T47D (cell line): ENCODE measurements at places on chromosomes 5 and 9.

DNA sequence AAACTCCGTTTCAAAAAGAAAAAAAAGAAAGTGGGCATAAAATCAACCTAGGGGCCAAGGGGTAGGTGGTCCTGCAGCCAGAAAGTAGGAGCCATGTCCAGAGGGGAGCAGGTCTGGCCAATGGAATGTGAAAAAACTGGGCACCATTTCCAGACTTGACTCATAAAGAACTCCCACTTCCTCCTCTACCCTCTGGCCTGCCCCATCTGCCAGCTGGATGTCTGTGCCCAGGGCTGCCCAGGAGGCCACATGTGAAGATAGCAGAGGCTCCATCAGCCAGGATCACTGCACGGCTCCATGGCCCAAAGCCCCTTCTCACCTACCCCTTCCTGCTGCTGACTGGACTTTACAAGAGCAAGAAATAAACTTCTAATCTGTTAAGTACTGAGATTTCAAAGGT, 42.1 kb upstream of the EEIG1 start:
- DNase-seq: peak; percentile 54

DNA sequence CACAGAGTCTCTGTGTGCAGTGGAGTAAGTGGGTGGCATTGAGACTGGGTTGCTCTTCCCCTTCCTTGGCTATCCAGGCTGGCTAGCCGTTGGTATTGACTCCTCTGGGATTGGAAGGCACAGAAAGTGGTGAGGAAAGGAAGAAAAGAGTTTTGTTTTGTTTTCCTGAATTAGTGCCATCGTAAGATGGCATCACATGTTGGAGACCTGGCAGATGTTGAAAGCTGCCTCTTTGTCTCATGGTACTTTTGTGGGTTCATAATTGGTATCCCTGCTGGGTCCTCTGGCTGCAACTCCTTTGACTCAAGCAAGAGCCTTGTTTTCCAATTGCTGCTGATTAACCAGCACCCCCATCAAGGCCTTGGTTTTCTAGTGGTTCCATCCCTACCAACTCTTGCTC, 293.8 kb downstream of the PDE4D start:
- DNase-seq: no peak

DNA sequence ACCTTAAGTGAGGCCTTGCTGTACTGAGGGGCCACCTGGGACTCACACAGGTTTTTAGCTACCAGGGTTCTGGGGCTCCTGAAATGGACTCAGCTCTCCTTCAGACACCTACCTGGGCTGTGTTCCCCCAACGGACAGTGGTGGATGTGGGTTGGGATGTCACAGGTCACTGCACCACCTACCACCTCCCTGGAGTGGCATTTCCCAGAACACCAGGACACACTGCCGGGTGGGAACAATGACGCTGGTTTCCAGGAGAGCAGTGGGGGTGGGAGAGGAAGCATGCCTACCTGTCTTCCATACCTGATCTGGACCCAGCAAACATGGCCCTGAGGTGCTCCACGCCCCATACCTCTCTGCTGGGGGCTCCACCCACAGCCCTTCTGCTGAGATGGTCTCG, 20.9 kb downstream of the ERGIC1 start:
- no peak for DNase-seq

- peak; percentile 45 for DNase-seq
These were observed 29.5 kb downstream of the TTC39B start for GRCh38 chr9:15277400-15278090.

- DNase-seq: no peak
These were observed 27.8 kb upstream of the GDNF start for GRCh38 chr5:37867654-37868053.

DNA sequence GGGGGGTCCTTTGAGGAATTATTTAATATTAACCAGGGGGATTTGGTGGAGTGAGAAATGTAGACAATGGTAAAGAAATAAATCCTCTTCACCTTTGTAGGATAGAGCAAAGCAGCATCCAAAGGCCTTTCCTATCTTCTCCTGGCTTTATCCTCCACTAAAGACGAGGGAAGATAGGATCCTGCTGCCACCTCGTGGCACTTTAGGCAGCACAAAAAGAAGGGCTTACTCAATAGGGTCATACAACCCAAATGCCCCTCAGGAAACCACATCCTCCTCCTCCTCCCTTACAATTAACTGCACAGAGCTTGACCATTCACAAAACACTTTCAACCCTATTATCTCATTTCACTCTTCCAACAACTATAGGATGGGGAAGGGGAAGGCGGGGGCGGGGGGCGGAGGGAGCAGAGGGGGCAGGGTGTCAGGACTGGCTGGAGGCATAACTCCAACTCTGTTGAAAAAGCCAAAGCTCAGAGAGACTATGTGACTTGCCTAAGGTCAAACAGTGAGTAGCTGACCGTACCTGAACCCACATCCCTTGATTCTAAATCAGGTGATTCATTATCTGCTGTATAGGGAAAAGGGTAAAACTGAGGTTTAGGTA, 45.4 kb upstream of the MYOT start:
- DNase-seq: peak; percentile 41

DNA sequence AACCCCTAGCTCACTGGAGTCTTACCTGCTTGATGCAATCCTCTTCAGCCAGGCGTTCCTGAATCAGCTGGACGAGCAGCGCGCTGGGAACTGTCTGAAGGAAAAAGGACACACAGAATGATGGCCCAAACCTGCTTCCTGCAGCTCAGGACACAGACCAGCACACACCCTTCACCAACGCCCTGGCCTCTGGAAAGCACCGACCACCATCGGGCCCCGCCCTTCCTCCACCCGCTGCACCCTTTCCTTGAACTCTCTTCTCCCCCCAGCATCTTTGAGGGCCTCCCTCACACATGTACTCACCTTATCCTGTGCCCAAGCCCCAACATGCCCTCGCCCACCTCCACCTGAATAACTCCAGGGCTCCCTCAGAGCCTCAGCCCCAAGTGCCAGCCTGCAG, 23.3 kb downstream of the AK8 start:
- DNase-seq: no peak

- no peak for DNase-seq
These were observed 5.0 kb downstream of the EBF1 start for GRCh38 chr5:159094745-159095144.

GRCh38 chr9:122392284-122392683, 21.5 kb downstream of the PTGS1 start:
- DNase-seq: no peak

GRCh38 chr5:73214306-73214705, 41.3 kb downstream of the TMEM174 start:
- no peak for DNase-seq

DNA sequence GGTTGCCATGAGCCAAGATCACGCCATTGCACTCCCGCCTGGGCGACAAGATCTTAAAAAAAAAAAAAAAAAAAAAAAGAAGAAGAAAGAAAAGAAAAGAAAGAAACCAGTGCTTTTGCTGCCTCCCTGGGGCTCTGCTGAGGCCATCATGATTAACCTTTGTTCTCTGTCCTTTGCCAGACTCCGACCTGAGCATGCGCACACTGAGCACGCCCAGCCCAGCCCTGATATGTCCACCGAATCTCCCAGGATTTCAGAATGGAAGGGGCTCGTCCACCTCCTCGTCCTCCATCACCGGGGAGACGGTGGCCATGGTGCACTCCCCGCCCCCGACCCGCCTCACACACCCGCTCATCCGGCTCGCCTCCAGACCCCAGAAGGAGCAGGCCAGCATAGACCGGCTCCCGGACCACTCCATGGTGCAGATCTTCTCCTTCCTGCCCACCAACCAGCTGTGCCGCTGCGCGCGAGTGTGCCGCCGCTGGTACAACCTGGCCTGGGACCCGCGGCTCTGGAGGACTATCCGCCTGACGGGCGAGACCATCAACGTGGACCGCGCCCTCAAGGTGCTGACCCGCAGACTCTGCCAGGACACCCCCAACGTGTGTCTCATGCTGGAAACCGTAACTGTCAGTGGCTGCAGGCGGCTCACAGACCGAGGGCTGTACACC, 251.7 kb downstream of the MARCHF11 start:
- DNase-seq: no peak

GRCh38 chr9:11149065-11149464, 536.3 kb upstream of the PTPRD start:
- peak; percentile 7 for DNase-seq

- DNase-seq: no peak
These were observed 168.9 kb downstream of the MUSK start for GRCh38 chr9:110837401-110838005.

GRCh38 chr5:40906351-40906751, 2.9 kb upstream of the C7 start:
- DNase-seq: no peak

- no peak for DNase-seq
These were observed 1.8 kb downstream of the CAVIN4 start for GRCh38 chr9:100579665-100580064.

DNA sequence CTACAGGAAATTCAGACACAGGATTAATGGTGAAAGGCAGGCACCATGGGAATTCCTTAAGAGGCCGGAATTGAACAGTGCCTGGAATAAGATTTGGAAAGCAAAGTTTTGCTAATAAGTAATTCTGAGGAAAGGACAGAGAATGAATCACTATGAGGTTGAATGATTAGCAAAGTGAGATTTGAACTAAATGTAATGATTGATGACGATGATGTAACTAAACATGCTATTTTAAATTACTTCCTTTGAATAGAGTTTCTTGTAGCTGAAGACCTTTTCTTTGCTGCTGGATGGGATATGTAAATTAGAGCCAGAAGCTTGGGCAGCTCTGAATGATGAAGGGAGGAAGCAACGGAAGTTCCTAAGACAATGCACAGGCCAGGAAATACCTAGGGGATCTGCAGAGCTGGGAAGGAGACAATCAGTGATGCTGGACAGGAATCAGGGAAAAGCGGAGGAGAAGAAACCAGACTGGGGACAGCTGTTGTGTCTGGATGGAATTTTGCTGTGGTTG, 482.0 kb downstream of the PSAT1 start:
- no peak for DNase-seq

DNA sequence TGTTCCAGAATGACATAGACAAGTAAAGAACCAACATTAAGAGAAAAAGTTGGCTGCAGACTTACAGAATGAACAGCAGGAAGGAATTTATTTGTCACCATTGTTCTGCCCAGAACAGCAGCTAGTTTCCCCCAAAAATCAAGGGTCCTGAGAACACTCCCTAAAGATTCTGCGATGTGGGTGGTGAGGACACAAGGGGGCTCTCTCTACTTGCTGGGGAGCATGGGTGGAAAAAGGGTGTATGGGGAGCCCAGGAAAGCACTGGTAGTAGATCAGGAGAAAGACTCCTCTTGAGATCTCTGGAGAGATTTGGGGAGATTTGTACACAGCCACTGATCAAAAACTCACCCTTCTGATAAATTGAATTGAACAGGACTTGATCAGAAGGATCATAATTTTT, 316.5 kb downstream of the KCTD16 start:
- DNase-seq: no peak

GRCh38 chr9:134957165-134957944, 39.6 kb upstream of the FCN1 start:
- no peak for DNase-seq

DNA sequence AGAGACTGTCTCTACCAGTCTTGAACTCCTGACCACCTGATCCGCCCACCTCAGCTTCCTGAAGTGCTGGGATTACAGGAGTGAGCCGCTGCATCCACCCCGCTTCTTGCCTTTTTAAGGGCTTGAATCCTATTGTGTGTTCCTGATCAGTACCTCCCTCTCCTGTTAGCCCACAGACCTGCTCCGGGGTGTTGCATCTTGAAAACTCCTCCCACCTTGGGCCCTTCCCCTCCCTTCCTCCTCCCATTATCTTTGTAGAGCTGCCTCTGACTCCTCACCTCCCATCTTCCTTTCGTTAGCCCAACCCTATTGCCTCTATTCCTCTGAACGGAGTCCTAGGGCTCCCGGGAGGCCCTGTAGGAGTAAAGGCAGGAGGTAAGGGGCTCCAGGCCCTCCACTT, 48.5 kb upstream of the NEK6 start:
- DNase-seq: no peak

GRCh38 chr5:58987193-58987592, 404.3 kb downstream of the RAB3C start:
- DNase-seq: no peak

GRCh38 chr5:56191656-56192055, 41.5 kb downstream of the ANKRD55 start:
- DNase-seq: no peak

GRCh38 chr5:42483472-42484154, 60.4 kb downstream of the GHR start:
- DNase-seq: peak; percentile 76

GRCh38 chr5:116529615-116530014, 45.0 kb downstream of the SEMA6A start:
- DNase-seq: no peak

DNA sequence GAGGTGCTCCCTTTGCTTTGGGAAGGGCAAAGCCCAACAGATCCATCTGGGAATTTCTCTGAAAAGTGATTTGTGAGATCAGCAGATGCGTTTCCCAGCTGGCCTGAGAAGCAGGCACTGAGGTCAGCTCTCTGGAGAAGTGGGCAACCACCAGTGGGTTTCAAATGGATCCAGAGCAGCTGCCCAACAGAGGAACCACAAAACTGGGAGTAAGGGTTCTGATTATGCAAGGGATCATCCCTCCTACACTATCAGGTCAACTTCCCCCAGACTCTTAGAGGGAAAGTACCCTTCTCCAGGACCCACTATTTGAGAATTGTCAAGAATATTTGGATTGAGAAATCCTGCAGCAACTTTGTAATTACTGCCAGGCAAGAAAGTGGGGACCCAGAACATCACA, 21.7 kb downstream of the CCL28 start:
- no peak for DNase-seq

DNA sequence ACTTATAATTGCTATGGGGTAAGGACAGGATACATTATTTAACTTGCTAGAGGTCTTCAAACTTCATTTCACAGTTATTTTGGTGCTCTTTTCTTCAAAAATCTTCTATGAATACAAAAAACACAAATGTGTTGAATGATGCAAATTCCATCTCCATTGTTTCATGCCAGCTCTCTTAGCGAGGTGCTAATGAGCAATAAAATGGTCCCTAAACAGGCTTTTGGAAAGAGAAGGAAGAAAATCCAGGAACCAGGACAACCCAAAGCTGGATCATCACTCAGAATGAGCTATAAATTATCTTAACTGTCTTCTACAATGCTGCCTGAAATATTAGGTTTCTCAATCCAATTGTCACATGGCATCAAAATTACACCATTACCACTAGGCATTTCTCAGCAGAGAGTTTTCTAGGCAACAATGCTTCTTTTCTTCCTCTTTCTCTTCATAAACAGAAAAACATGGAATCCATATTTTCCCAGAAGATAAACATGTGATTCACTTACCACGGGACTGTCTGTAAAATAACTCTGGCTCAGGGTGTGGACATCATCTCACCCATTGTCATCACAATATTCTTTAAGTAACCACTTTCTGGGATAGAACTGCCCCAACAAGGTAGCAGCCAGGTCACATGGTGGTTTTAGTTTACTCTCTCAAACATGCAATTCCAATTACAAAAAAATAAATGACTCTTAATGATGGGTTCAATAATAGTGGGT, 249.4 kb downstream of the NPR3 start:
- DNase-seq: no peak
